ENCODE measurements at places on chromosomes 7 and 10.
A peak's percentile ranks its signal among the peaks of the same experiment; 100 is the strongest.

- DNase-seq = no peak
These were observed 617 bp upstream of the FOXI2 start for GRCh38 chr10:127736222-127736914.

- no peak for DNase-seq
These were observed 21.8 kb upstream of the NPS start for GRCh38 chr10:127527320-127527719.

GRCh38 chr10:132588301-132589013 is 50.9 kb downstream of the INPP5A start:
- DNase-seq = no peak

- no peak for DNase-seq
These were observed 126.9 kb downstream of the CXCL12 start for GRCh38 chr10:44258019-44258418.

- DNase-seq = no peak
These were observed 95.3 kb downstream of the MYOF start for GRCh38 chr10:93386631-93387369.

DNA sequence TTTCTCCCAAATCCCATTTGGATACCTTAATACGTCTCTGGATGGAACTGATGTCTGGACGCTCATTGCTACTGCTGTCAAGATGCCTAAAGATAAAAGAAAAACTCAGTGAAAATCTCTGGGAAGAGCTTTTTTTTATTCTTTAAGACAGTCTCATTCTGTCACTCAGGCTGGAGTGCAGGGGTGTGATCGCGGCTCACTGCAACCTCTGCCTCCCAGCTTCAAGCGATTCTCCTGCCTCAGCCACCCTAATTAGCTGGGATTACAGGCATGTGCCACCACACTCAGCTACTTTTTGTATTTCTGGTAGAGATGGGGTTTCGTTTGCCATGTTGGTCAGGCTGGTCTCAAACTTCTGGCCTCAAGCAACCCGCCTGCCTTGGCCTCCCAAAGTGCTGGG is 102.2 kb downstream of the NT5C2 start:
- DNase-seq = no peak

DNA sequence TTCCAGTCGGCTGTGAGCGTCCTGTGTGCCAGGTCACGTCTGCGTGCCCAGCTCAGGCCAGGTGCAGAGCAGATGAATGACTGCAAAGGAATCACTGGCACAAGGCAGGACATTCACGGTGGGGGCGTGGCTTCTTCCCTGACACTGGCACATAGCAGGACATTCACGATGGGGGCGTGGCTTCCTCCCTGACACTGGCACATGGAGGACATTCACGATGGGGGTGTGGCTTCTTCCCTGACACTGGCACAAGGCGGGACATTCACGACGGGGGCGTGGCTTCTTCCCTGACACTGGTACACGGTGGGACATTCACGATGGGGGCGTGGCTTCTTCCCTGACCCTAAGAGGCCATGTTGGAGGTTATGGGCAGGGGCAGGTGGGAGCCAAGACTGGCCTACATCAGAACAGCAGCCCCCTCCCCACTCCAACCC is 64.3 kb downstream of the MYL10 start:
- peak; percentile 67 for DNase-seq
